ENCODE measurements at places on chromosomes 12 and 14. TPM values are rescaled to one million over a fixed set of nuclear protein-coding genes. Genes with fewer than 3 reads are reported as not detected.

- no peak for DNase-seq
Measured at GRCh38 chr12:2531371-2531770, 263.4 kb upstream of the FKBP4 start.

LHX5 gene
- not detected for total RNA-seq

DNA sequence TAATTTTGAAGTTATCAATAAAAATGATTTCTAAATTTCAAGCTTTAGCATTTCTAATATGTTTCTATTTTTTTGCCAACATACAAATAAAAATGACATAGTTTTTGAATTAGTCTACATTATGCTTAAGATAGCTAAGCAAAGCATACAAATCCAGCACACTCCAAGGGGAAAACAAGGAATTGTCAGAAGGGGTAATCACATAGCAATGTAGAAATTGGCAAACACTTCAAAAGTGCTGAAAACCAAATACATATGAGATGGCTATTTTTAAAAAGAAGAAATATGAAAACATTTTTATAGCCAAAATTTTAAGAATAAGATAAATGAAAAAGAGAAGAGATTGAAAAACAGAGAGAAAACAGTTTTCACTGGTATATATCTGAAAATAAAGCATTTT is 308.0 kb downstream of the SLC6A15 start:
- no peak for DNase-seq

GRCh38 chr12:122138181-122138580 is 35.8 kb downstream of the IL31 start:
- no peak for DNase-seq

GYS2 gene
- 0.27 TPM for total RNA-seq

RNASE3 gene
- 0.71 TPM for total RNA-seq

RBM23 gene
- 87.3 TPM for total RNA-seq

GRCh38 chr14:69298131-69299071 is 38.4 kb downstream of the GALNT16 start:
- peak; percentile 59 for DNase-seq

HOXC4 gene
- total RNA-seq = 23.6 TPM

DNA sequence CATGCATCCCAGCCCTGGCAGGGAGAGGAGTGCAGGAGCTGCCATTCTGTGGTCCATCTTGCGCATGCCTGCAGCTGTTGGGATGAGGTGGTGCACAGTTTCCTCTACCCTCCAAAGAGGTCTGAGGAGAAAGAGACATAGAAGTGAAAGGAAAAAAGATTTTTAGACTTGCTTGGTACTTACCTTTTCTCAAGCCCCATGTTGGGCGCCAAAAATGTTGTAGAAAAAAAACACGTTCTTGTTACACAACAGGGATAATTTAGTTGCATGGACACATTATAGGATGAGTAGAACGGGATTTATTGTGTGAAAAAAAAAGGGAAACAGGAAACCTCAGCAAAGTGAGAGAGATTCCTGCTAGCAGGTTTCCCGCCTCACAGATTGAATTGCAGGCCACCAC is 244.4 kb upstream of the GARIN2 start:
- DNase-seq = no peak

KRT74 gene
- total RNA-seq = not detected

RD3L gene
- total RNA-seq = not detected

GRCh38 chr12:106174876-106175275 is 36.1 kb upstream of the NUAK1 start:
- DNase-seq = no peak

- no peak for DNase-seq
Measured at GRCh38 chr12:46965137-46965536, 114.3 kb upstream of the PCED1B start.

GRCh38 chr12:52401926-52402325 is 4.2 kb downstream of the KRT82 start:
- no peak for DNase-seq

- no peak for DNase-seq
Measured at GRCh38 chr12:462936-463705, 3.4 kb downstream of the B4GALNT3 start.

GRCh38 chr12:59491877-59492276 is 104.0 kb upstream of the SLC16A7 start:
- no peak for DNase-seq

GRCh38 chr12:80129895-80130530 is 30.7 kb downstream of the OTOGL start:
- DNase-seq = no peak

GRCh38 chr12:52524241-52524897 is 4.2 kb upstream of the KRT5 start:
- no peak for DNase-seq

- no peak for DNase-seq
Measured at GRCh38 chr12:2749580-2749979, 45.2 kb upstream of the FKBP4 start.

TM7SF3 gene
- total RNA-seq = 58.9 TPM

DNA sequence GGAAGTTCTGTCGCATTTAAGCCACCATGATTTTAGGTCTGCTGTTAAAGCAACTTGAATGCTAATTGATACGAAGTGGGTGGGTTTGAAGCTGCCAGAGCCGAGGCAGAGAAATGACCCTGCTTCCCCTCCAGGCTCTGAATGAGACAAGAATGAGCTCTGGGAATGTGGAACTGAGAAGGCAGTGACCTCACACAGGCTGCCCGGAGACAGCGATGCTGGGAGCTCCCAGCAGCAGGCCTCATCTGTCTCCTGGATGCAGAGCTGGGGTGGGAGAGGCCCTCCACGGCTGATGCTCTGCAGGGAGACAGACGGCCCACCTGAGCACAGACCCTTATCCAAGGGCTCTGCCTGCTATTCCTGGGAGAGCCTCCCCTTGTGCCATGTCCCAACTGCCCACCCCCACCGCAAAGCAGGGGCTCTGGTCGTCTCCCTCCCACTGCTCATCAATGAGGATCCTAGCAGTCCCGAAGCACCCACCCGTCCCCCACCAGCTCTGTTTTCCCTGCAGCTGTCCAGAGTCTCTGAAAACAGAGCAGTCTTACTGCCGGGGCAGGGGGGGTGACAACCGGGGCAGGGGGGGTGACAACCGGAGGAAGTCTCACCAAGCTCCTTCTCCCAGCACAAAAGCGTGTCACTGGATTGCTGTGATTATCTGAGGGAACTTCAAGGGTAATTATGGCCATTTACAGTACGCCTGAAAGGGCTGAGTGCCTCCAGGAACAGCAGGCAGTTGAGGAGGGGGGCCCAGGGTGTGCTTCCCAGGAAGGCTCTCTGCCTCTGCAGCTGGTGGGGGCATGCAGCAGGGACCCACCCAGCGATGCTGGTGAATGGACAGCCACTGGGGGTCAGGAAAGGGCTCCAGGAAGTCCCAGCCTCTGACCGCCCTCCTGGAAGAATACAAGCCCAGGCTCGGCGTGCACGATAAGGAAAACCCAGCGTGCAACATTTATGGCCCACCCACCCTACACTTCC is 67.8 kb downstream of the CHGA start:
- no peak for DNase-seq

DNA sequence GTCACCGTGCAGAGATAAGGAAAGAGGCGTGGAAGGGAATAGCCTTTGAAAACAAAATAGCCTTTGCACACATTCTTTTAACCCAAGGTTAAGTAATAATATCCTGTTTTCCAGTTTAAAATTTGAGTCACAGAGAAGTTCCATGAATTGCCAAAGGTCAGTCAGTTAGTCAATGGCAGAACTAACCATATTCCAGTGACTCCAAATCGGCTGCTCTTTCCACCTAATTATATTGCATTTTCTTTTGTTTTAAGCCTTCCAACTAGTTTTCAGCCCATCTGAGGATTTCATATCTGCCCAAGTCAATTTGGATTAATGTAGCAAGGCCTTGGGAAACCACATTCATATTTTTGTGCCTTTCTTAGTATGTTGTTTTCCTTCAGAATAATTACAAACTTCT is 373.0 kb downstream of the CCDC91 start:
- no peak for DNase-seq

- no peak for DNase-seq
Measured at GRCh38 chr14:68612049-68612448, 180.8 kb downstream of the ZFP36L1 start.

FBLN5 gene
- total RNA-seq = 172 TPM

- DNase-seq = no peak
Measured at GRCh38 chr12:91609283-91609682, 426.7 kb upstream of the DCN start.

LBHD2 gene
- total RNA-seq = not detected

SLC22A17 gene
- total RNA-seq = 67.3 TPM

WASHC3 gene
- 55.6 TPM for total RNA-seq

GRCh38 chr12:100826323-100826722 is 31.7 kb downstream of the ANO4 start:
- peak; percentile 64 for DNase-seq

- no peak for DNase-seq
Measured at GRCh38 chr12:124656947-124657434, 89.6 kb upstream of the NCOR2 start.

DNA sequence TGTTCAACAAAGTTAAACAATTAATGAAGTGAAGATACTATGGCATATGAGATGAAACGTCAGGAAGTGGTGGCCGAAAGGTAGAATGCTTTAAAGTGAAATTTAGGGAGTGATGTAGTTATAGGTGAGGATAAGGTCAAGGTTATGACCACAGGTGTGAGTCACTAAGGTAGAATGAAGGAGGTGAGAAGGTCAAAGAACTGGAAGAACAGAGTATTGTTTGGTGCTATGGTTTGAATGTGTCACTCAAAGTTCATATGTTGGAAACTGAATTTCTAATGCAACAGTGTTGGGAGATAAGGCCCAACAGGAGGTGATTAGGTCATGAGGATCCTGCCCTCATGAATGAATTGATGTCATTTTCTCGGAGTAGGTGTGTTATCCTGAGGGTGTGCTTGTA is 293.6 kb downstream of the NELL2 start:
- no peak for DNase-seq

TCL1B gene
- total RNA-seq = not detected

CFL2 gene
- 101 TPM for total RNA-seq

DNA sequence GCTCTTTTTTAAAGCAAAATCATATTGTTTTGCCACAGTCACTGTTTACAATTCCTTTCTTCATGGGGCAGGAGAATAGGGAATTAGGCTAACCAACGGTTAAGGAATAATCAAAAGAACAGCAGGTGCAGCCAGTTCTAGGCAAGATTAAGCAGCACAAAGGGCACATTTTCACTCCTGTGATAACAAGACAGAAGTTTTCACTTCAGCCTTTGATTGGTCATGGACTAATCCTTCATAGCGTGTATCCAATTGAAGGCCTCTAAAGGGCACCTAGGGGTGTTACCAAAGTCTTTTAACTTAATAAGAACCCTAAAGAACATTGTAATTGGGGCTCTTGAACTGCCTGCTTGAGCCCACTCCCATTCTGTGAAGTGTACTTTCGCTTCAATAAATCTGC is 206.9 kb upstream of the AMIGO2 start:
- no peak for DNase-seq

DNA sequence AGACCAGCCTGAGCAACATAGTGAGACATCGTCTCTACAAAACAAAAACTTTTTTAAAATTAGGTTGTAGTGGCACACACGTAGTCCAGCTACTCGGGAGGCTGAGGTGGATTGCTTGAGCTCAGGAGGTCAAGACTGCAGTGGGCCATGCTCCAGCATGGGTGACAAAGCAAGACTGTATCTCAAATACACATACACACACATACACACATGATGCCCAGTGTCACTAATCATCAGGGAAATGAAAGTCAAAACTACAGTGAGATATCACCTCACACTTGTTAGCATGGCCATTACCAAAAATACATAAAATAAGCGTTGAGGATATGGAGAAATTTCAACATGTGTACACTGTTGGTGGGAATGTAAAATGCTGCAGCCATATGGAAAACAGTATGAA is 33.2 kb upstream of the KICS2 start:
- no peak for DNase-seq

GTF2A1 gene
- total RNA-seq = 34.0 TPM

- DNase-seq = no peak
Measured at GRCh38 chr12:57255916-57256315, 4.9 kb upstream of the STAC3 start.

DNA sequence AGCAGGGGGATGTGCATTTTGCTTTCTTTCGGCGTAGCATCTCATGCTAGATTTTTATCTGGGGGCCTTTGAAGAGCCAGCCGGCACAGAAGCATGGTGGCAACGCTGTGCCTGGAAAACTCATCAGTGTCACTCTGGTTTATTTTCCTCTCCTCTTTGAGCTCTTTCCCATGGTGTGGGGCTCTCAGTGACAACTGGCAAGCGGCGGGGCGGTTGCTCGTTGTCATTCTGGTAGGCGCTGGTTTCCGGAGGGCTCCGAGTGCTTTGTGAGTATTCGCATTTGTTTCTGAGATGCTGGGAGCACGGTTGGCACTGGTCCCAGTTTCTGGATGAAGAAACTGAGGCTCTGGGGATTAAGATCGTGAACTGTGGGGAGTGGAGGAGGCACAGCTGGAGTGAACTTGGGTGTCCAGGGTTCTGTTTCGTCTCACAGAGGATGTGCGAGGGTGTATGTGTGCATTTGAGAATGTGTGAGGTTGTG is 23.3 kb downstream of the TPCN1 start:
- no peak for DNase-seq

DNA sequence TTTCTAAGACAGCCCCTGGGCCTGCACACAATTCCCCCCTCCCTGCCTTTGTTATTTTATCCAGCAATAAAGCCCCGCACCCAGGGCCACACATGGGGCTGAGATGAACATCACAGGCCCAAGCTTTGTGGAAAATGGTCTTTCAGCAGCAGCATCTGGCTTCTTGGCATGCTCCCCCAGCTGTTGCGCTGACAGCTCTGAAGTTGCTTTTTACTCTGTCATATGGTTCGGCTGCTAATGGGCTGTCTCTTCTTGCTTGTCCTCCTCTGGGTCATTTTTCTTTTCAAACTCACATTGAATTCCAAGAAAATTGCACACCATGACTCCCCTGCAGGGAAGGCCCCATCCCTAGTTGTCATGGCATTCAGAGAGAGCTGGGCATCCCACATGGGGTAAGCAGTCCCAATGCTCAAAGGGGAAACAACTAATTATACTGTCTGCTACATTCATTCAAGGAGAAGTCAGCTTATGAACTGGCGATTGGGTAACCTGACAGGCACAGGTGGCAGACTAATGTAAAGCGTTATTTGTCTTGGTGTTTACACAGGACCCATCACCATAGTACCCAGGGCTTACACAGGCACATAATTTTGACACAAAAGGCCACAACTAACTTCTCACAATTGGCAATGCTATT is 74.0 kb upstream of the CDKN3 start:
- DNase-seq = no peak

FOXJ2 gene
- 29.9 TPM for total RNA-seq

DNA sequence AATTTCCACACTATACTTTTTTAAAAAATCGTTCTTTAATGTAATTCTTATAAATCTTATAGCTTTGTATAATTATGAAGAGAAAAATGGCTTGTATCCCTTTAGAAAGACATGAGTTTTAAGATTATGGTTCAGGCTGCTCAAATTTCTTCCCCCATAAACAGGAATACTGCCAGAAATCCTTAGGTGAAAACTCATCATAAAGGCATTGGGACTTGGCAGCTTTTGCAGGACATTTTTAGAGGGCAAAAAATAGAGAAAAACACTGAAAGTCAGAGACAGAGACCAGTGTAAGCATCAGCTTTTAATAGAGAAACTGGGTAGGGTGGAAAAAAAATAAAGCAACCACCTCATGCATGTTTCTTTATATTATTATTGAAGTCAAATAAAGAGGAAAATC is 29.1 kb downstream of the LRRK2 start:
- DNase-seq = no peak

All from sciatic nerve (tissue), 2 donors.